ENCODE measurements at places on chromosomes 5 and 9.

DNA sequence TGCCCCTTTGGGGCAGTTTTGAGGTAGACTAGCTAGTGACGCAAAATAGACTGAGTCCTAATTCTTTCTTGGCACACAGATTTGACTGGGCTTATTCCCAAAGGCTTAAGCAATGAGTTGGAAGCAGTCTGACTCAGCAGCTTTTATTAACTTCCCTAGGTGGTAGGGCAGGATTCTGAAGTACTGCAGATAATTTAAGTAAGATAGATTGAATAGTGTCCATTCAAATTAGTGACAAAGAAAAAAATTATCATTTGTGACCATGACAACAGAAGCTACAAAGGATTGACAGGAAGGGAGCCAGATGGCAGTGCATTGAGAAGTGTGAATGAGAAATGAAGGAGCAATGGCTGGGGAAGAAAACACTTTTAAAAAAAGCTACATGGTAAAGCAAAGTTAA is 649.4 kb downstream of the CDH9 start:
- DNase-seq, result no peak

DNA sequence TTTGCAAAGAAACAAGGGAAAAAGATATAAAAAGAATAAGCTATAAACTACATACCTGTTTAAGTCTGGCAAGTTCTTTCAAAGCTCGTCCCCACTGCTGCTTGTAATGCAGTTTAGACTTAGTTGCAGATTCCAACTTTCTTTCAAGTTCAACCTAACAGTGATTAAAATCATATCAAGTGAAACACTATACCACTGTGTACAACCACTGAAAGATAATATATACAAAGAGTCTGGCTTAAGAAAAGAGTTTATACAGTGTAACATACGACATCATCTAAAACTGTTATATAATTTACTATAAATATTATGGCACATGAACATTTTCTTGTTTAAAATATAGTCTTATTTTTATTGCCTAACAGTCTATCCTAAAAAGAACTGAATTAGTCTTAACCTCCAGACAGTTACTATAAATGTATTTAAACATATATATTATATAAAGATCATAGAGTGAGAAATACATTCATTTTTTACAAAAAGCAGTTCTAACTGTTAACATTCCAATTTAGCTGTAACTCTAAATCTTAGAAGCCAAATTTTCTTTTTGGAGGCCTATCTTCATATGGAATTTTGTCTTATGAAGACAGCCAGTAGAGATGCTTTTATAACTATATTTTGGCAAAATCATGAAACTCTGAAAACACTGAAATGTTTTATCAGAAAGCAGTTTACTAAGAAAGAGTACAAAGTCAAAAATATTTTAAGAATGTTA is 58.6 kb downstream of the CEP120 start:
- DNase-seq, result no peak

- DNase-seq, result no peak
Measured at GRCh38 chr5:112023766-112024165, 266.8 kb upstream of the NREP start.

DNA sequence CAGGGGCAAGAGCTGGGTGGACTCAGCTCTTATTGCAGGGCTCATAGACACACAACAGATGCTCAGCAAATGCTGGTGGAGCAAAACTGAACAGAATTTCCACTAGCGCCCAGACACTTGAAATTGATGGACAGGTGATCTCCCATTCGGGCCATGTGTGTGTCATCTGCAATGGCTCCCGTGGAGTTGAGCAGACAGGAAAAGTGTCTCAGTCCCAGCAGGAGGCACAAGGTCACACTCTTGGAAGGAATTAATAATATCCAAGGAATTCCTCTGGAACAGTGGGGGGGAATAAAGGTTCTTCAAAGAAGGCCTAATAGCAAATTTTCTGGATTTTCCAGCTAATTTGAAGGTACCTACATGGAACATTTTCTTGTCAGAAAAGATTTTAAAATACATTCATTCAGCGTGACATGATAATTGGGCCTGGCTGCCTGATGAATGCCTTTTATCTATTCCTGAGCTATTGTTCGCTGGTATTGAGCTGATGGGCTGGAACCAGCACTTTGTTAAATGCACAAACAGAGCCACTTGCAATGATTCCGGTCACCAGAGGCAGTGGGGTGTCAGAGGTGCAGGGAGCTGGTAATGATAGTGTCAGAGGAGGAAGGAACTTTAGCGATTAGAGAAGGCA is 31.5 kb upstream of the ALDH1B1 start:
- DNase-seq, result no peak

GRCh38 chr5:135718651-135719050 is 115.8 kb upstream of the SLC25A48 start:
- no peak for DNase-seq

GRCh38 chr9:133759946-133760345 is 21.8 kb upstream of the SARDH start:
- DNase-seq, result no peak

DNA sequence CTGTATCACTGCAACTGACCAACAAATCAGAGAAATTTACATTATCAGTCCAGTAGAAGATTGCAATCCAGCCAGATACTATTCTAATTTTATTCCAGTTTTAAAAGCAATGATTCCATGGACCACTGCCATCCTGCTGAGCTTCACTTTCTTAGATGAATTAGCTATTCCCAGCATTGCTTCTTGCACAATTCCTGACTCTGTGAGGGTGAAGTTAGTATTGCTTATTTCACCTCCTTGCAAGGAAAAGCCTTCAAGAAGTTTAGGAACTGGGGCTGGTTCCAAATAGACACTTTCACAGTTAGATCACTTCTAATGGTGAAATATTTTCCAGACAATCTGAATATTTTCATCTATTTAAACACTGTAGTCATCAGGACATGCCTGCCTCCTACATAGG is 338.6 kb upstream of the TNC start:
- no peak for DNase-seq

All from stimulated activated CD8-positive, alpha-beta memory T cell treated with anti-CD3 and anti-CD28 coated beads, Interleukin-15, amount 100 ng/mL, for 48 hours (primary cell).